ENCODE measurements at places on chromosomes 12 and 14.

GRCh38 chr12:88658009-88658408 lies 77.7 kb upstream of the KITLG start:
- DNase-seq: no peak

GRCh38 chr14:102029956-102030355 lies 56.9 kb downstream of the HSP90AA1 start:
- DNase-seq: no peak

- DNase-seq: no peak
Observed at GRCh38 chr14:102500158-102500662, 9.4 kb downstream of the ANKRD9 start.

- no peak for DNase-seq
Observed at GRCh38 chr12:56838621-56839488, 75.7 kb downstream of the HSD17B6 start.

DNA sequence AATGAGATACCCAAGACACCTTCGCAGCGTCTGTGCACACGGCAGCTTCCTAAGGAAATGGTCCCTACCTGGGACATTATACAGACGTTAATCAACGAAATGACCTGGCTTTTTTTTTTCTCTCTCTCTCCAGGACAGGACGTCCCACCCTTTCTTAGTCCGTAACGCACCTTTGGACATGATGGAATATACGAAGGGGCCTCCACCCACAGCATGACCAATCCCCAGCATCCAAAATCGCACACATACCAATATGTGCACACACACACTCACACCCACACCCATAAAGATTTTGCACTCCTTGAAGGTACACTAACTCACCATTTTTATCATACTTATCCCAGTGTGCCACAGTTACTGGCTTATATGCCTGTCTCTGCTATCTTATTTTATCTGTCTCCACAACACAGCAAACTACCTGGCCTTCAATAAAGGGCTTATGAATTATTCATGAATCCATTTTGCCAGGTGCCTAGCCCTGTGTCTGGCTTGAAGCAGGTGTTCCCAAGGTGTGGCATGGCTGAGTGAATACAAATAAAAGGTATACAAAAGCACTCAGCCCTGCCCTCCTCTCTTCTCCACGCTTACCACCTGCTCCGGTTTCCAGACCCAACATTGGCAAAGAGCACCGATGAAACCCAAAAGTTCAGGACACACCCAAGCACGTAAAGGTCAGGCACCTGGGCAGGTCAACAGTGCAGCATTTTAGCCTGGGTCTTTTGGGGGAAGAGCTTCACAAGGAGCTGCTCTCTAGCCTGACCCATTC lies 2.2 kb downstream of the SCNN1A start:
- DNase-seq: no peak

GRCh38 chr12:42732908-42733411 lies 143.4 kb upstream of the PRICKLE1 start:
- DNase-seq: no peak

- no peak for DNase-seq
Observed at GRCh38 chr14:90979515-90979914, 80.9 kb downstream of the RPS6KA5 start.

DNA sequence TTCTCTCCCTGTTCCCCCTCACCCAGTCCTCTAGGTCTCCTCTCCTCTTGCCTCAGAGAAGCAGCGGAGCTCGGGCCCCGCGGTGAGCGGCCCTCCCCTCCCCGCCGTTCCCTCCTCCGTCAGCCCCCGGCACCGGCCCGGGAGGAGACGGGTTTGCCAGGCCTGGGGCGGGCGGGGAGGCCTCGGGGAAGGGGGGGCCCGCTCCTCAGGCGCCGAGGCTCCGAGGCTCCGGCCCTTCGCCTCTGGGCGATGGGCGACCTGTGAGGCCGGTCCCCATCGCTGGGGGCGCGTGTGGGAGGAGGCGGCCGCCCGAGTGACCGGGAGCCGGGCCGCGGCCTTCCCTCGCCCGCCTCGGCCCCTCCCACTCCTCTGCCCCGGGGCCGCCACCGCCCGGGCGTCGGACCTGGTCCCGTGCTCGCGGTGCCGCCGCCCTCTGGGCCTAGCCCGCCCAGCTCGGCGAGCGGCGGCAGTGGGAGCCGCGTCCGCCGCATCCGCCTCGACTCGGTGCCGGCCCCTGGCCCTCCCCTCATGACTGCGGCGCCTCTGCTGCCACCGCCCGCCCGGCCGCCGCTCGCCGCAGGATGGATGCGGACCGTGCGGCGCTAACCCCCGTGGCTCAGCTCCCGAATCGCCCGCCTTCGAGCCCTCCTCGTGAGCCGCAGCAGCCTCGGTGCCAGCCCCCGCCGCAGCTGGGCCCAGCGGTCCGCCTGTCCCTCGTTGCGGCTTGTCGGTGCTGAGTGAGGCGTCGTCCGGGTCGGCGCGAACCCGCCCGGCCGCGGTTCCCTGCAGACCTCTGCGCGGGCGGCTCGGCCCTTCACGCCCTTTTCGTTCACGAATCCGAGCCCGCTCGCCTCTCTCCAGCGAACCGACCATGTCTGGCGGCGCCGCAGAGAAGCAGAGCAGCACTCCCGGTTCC lies 574 bp downstream of the WNK1 start:
- peak; percentile 43 for DNase-seq

GRCh38 chr12:4780641-4781611 lies 60.7 kb downstream of the GALNT8 start:
- no peak for DNase-seq
